AG08395 (cell line): ENCODE measurements at places on chromosomes 7 and 10.

- DNase-seq = peak; percentile 49
These were observed 59.8 kb downstream of the COL13A1 start for GRCh38 chr10:69861251-69862240.

DNA sequence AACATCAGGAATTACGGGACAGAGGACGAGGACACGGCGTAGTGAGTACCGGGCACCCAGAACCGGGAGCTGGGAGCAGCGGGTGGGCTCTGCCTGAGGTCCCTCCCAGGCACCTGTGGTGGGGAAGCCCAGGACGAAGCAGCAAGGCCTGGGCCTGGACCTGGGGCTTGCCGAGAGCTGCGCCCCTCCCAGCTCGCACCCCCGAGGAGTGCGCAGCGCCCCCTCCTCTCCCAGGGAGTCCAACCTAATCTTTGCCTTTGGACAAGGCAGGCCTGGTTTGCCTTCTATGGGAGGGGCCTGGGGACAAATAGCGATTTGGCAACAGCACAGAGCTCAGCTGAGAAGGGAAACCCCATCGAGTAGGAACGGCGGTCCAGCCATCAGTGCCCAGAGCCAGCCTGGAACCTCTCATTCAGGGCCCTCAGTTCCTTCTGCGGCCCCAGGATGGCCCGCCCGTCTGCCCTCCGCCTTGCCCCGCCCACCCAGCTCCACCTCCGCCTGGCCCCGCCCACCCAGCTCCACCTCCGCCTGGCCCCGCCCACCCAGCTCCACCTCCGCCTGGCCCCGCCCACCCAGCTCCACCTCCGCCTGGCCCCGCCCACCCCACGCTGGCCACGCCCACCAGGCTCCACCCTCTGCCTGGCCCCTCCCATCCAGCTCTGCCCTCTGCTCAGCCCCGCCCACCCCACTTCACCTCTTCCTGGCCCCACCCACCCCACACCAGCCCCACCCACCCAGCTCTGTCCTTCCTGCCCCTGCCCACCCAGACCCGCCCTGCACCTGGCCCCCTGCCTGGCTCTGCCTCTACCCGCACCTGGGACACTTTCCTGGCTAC lies 32.5 kb upstream of the KNDC1 start:
- no peak for DNase-seq

- no peak for DNase-seq
These were observed 133.3 kb downstream of the MPP7 start for GRCh38 chr10:28169525-28169924.

DNA sequence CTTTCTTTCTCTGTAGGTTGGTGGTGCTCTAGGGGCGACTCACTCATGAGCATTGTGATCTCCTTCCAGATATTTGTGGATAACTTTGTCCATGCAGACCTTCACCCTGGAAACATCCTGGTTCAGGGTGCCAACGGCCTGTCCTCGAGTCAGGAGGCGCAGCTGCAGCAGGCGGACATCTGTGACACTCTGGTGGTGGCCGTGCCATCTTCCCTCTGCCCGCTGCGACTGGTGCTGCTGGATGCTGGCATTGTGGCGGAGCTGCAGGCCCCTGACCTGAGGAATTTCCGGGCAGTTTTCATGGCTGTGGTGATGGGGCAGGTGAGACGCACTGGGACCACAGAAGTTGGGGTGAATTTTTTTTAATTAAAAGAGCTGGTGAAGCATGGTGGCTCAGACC lies 9.6 kb upstream of the NDUFB2 start:
- no peak for DNase-seq

DNA sequence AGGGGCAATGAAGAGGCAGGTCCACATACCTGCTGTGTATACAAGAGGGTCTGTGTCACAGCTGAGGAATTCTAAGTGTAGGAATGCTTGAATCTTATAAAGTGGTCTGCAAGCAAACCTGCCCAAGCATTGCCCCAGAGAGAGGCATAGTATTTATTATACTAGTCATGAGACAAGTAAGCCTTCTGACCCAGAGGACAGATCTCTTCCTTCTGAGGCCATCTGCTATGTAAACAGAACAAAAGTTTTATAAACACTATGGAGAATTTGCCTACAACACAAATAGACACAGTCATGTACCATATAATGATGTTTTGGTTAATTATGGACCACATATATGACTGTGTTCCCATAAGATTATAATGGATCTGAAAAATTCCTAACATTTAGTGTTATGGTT lies 388.2 kb downstream of the NEBL start:
- no peak for DNase-seq

- DNase-seq = no peak
These were observed 453.8 kb downstream of the TCERG1L start for GRCh38 chr10:130857631-130858295.

DNA sequence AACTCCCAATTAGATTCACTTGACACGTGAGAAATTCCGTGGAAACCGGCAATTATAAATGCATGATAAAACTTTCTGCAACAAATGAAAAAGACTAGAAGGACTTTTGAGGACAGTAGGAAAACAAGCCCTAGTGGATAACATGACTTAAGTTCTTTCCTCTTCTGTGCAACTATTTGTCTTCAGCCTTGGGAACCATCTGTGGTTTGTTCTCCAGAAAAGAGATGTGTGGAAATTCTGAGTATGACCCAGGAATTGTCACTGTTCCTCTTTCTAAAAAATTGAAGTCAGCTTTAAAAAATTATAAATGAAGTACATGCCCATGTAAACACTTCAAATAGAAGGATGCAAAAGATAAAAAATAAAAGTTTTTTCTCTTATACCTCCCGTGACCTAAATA lies 128.6 kb upstream of the SVIL start:
- no peak for DNase-seq

DNA sequence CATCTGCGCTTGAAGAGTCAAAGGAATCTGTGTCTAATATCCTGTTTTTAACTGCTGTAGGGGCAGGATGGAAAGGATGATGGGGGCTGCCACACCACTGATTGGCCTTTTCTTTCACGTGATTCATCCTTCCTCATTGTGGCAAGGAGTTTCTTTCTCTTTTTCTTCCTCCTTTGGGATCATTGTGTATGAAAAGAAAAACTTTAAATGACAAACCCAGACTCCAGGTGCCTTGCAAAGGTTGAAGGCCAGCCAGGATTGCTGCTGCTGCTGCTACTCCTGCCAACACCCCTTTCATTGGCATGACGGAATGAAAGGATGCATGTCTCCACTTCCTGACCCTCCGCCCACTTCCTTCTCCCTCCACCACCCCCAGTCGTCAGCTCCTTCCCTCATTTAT lies 6.5 kb upstream of the OIT3 start:
- DNase-seq = no peak

GRCh38 chr10:130894471-130894870 lies 417.1 kb downstream of the TCERG1L start:
- no peak for DNase-seq

GRCh38 chr7:138245682-138246081 lies 169.4 kb downstream of the AKR1D1 start:
- DNase-seq = no peak

GRCh38 chr7:35691827-35692307 lies 3.1 kb downstream of the HERPUD2 start:
- DNase-seq = no peak

GRCh38 chr7:50307368-50308032 lies 3.0 kb downstream of the IKZF1 start:
- no peak for DNase-seq

DNA sequence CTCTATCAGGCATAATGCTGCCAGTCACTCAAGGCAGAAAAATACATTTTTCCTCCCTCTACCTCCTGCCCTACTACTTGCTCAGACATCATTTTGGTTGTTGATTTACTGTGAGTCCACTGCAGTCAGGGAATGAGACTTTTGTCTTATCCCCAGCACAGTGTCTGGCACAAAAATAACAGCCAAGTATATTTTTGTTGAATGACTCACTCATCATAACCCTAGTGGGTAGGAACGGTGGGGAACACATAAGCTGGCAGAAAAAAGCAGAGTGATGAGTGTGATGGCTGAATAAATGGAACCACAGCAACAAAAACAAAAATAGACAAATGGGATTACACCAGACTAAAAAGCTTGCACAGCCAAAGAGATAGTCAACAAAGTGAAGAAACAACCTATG lies 65.8 kb upstream of the LAMB4 start:
- peak; percentile 7 for DNase-seq

- peak; percentile 25 for DNase-seq
These were observed 614 bp upstream of the IFIT2 start for GRCh38 chr10:89301232-89301631.

GRCh38 chr10:133095586-133095985 lies 7.9 kb downstream of the ADGRA1 start:
- DNase-seq = no peak

- peak; percentile 38 for DNase-seq
These were observed 101.1 kb upstream of the TARP start for GRCh38 chr7:38374507-38374906.

DNA sequence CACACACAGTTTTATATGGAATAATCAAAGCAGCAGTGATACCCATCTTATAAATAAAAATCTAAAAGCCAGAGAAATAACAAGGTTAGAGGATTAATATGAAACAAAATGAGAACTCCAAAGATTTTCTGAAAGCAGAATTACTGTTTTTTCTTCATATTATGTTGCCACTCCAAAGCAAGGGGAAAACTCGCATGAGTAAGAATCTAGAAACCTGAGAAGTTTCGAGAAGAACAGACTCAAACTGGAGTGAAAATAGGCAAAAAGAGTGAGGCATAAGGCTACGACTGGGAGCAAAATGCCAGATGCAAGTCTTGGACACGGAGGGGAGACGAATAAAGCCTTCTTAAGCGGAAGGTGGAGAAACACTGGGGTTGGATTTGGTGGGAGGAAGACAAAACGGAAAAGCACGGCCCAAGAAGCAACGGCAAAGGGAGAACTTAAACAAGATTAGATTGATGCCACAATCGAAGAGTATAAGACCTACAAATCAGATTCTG lies 923 bp downstream of the TNPO3 start:
- DNase-seq = no peak

DNA sequence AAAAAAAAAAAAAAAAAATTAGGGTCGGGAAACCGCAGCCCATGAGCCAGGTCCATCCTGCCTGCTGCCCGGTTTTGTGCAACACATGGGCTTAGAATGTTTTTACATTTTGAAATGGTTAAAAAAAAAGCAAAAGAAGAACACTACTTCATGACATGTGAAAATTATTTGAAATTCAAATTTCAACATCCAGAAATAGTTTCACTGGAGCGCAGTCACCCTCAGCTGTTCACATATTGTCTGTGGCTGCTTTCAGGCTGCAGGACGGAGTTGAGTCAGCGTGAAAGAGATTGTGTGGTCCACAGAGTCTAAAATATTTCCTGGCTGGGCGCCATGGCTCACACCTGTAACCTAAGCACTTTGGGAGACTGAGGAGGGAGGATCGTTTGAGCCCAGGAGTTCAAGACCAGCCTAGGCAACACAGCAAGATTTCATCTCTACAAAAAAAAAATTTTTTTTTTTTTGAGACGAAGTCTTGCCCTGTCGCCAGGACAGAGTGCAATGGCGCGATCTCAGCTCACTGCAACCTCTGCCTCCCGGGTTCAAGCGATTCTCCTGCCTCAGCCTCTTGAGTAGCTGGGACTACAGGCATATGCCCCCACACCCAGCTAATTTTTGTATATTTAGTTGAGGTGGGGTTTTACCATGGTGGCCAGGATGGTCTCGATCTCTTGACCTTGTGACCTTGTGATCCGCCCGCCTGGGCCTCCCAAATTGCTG lies 63.9 kb upstream of the ECHDC3 start:
- DNase-seq = peak; percentile 48

DNA sequence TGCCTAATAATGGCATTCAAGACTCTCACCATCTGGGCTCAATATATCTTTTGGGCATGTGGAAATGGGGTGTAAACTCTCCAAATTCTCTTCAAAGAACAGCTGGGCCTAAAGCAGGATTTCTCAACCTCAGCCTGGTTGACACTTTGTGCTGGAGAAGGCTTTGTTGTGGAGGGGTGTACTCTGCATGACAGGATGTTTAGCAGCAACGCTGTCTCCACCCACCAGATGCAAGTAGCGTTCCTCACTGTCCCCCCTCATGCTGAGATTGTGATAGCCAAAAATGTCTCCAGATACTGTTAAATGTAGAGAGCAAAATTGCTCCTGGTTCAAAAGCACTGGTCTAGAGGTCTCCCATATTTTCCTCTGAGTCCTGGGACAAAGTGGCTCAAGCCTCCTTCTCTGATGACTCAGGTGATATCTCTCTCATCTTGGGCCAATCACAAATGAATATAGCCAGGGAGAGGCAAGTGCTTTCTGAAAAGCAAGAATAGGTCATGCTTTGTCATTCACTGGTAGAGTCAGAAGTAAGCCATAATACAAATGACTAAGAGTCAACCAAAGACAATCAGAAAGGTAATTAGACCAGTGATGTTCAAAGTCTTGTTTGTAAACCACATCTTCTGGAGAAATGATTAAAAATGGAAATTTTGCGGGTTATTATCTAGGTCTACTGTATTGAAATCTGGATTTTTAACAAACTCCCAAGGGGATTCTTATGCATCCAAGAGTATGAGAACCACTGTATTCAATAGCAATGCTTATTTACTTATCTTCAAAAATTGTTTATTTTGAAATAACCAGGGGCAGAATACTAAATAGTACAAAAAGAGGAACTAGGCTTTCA lies 330.8 kb downstream of the PTEN start:
- DNase-seq = peak; percentile 13

GRCh38 chr10:79195091-79195923 lies 126.5 kb downstream of the ZMIZ1 start:
- DNase-seq = peak; percentile 83
